DMS79 treated with DMSO at 0.1 percent for 48 hours (cell line): ENCODE measurements at places on chromosomes 1 and 21.
A peak's percentile ranks its signal among the peaks of the same experiment; 100 is the strongest.

GRCh38 chr21:43654806-43655489 is 4.3 kb downstream of the HSF2BP start:
- no peak for DNase-seq

GRCh38 chr1:187744665-187745064 is 915.9 kb downstream of the PLA2G4A start:
- peak; percentile 62 for DNase-seq

DNA sequence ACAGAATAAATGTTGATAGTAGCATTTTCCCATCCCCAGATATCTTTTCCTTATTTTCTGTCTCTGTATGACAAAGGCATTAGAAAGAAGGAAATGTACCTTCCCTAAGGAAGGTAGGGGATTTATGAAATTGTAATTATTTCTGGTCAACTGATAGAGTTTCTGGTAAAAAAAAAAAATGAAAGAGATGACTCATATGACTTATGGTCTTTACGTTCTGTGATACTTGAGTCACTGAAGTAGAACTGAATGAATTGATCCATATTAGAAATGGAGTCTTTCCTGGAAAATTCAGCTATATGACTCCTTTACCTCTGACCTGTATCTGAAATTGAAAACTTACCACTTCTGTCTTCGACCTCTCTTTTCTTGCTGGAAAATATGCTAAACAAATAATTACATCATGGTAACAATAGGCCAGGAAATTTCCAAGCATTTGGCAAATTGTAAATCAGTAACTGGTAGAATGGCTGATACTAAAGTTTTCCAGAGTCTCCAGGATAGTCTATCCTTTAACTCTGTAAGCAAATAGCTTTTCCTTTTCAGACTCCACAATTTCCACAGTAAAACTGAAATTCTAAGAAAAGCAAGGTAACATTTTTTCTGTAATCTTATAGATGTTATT is 364.3 kb upstream of the PTBP2 start:
- DNase-seq: no peak

DNA sequence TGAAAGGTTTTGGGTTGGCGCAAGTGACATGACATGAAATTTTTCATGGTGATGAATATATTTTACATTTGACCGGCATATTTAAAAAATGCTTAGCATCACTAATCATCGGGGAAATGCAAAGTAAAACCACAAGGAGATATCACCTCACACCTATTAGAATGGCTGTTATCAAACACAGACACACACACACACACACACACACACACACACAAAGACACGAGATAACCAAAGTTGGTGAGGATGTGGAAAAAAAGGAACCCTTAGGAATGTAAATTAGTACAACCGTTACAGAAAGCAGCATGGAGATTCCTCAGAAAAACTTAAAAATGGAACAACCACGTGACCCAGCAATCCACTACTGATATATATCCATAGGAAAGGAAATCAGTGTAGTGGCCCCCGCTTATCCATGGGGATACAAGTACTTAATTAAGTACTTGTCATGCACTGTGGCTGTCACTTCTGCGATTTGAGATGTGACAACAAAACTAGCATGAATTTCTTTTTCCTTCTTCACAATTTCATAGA is 15.9 kb upstream of the PRELP start:
- DNase-seq: no peak

GRCh38 chr1:40763742-40764532 is 19.6 kb upstream of the KCNQ4 start:
- DNase-seq: no peak

DNA sequence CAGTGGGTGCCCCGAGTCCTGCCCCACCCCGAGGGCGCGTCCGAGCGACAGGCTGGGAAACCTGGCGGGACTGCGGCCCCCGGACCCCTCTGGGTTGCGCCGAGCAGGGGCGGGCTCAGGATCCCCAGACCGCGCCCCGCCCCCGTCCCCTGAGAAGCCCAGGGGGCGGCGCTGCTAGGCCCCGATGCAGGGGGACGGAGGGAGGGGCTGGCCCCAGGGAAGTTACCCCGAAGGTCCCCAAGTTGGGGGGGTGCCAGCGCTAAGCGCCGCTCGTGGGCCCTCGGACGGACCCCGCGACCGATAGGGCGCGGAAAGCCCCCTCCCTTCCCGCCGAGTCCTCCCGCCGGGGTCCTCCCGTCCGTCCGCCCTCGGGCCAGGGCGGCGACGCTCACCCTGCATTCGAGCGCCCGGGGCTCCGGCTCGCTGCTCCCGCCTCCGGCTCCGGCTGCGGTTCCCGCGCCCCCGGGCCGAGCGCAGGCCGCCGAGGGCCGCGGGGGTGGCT is 414 bp downstream of the GPR153 start:
- DNase-seq: no peak

- DNase-seq: peak; percentile 33
Observed at GRCh38 chr1:212062832-212063438, 27.4 kb downstream of the DTL start.

GRCh38 chr1:169078163-169078883 is 28.2 kb upstream of the ATP1B1 start:
- peak; percentile 4 for DNase-seq

DNA sequence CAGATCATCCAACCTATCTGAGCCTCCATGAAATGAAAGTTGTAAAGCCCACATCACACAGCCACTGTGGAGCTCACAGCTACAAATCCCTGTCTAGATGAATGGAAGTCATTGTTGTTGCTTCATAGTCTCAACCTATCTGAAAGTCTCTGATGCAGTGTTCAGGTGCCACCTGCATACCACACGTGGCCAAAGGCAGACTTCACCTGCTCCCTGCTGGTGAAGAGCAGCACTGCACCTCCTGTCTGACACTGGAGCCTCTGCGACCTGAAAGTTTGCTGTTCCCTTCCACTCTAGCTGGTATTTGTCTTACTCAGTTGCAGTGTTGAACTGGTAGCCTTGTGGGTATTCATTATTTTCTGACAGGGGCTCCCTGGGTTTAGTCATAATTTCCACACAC is 18.4 kb downstream of the LORICRIN start:
- DNase-seq: no peak

DNA sequence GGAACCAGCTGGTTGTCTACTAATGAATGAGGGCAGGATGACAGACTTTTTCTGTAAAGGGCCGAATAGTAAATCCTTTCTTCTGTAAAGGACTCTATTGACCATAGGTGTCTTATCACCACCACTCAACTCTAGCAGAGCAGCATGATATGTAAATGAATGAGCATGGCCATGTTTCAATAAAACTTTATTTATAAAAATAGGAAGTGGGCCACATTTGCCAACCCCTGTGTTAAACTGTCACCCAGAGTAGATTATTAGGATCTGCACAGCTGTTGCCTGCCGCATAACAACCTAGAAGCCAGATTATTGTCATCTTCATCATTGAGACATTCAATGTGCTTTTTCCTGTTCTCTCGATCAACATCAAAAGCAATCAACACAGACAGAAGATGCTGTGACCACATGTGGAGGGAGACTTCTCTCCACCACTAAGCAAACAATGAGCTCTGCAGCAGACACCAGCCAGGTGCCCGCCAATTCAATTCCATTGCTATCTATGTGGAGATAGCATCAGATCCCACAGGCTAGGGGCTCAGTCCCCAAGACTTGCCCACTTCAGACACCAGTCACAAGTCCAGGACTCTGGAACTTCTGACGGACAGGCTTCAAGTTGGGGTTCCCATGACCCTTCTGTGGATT is 6.8 kb upstream of the EFHD2 start:
- no peak for DNase-seq

GRCh38 chr1:165397944-165398343 is 41.4 kb upstream of the LMX1A start:
- DNase-seq: no peak

GRCh38 chr1:205896351-205896750 is 46.4 kb upstream of the PM20D1 start:
- DNase-seq: no peak

DNA sequence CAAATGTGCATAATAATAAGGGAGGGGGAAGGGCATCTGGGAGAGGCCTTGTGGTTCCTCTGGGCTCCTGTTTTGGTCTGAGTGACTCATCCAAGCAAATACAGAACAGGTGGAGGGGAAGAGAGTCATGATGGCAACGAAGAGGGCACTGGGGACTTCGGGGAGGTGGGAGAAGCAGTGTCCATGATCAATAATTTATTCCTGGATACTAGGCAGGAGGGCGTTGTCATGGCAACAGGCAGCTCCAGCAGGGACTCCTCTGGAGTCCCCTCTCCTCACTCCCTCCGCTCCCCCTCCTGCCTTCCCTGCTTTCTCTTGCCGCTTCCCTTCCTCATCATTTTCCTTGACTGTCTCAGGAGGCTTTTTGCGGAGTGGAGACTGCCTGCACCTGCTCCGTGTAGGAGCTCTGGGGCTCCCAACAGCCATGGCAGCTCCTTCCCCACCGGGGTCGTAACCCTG is 12.3 kb upstream of the NFASC start:
- DNase-seq: no peak

GRCh38 chr1:186680245-186681061 is at the start of gene PTGS2:
Gene PTGS2, minus strand, starts transcription at chr1:186680423. Its CDS starts 133 bp downstream, at chr1:186680290.
- no peak for DNase-seq

GRCh38 chr1:160795951-160796383 is at the start of gene LY9:
Gene LY9, plus strand, starts transcription at chr1:160796174. Its CDS starts 14 bp downstream, at chr1:160796188.
- DNase-seq: no peak

GRCh38 chr1:85199667-85200462 is 951 bp downstream of the SYDE2 start:
- DNase-seq: peak; percentile 59
